ENCODE measurements at places on chromosomes 1 and 21.
A peak's percentile ranks its signal among the peaks of the same experiment; 100 is the strongest.

DNA sequence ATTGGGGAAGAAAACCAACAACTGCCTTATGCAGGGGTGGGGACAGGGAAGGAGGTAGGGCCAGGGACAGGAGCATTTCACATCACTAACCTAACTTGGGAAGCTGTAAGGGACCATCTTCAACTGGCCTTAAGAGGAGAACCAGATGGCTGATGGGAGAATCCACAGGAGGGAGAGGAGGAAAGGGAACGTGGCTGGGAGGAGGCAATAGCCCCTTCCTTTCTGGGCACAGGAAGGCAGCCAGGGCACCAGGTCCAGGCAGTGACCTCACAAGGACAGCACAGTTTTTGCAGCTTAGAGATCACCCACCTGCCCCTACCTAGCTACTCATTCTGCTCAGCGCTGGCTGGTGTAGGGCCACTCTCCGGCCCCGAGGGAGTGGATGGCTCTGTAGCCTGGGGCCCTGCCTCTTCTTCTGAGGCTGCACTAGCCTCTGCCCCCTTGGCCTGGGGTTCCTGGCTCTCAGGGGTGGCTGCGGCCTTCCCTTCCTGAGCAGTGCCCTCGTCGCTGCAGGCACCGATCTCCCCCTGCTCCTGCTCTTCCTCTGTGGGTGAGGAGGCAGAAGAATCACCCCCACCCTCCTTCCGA lies 1.7 kb downstream of the MARCKSL1 start:
- no peak for DNase-seq

DNA sequence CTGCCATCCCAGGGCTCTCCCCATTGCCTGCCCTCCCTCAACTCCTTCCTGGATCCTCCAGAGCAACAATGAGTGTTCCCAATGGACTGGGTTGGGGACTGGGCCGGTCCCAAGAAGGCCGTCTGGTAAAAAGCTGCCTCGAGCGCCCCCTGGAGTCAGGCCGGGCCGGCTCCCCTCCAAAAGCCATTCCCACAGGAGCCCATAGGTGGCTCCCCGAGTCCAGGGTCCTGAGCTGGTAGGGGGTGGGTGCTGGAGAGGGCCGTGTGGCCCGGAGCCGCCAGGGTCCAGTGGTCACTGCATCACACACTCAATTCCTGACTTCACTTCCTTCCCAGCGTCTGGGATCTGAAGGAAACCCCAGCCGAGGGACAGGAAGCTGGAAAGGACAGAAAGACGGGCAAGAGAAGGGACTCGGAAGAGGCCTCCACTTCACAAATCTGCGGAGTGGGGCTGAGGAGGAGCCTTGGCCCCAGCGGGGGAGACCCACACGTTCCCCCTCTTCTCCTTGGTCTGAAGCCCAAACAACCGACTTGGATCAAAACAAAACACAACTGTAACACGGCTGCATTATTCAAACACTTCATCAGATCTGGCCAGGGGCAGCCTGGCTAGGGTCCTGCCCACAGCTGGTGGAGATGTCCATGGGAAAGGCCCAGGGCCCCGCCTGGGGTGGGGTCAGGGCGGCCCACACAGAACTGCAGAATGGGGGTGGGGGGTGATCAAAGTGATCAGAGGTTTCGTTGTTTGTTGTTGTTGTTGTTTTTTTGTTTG lies 10.9 kb upstream of the ALDH4A1 start:
- peak; percentile 74 for DNase-seq

GRCh38 chr1:183585038-183585437 lies 5.2 kb downstream of the NCF2 start:
- no peak for DNase-seq

GRCh38 chr1:108046026-108046425 lies 81.0 kb upstream of the VAV3 start:
- DNase-seq, result no peak

GRCh38 chr1:165114022-165114888 lies 242.3 kb downstream of the LMX1A start:
- no peak for DNase-seq

DNA sequence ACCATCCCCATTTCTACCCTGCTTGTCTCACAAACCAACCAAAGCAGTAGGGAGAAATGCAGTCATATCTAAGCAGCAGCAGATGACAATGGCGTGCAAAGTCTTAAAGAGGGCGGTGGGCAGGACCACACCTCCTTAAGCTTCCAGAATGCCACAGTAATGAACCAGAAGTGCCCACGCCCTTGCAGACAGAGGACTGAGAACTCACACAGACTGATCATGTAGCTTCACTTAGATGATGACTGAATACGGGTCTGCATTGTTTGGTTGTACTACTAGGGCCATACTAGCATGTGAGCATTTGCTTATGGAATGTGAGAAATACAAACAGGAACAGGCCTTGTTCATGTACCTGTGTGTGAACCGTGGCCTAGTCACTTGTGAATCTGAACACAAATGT lies 246.0 kb downstream of the RPS6KC1 start:
- DNase-seq, result no peak

DNA sequence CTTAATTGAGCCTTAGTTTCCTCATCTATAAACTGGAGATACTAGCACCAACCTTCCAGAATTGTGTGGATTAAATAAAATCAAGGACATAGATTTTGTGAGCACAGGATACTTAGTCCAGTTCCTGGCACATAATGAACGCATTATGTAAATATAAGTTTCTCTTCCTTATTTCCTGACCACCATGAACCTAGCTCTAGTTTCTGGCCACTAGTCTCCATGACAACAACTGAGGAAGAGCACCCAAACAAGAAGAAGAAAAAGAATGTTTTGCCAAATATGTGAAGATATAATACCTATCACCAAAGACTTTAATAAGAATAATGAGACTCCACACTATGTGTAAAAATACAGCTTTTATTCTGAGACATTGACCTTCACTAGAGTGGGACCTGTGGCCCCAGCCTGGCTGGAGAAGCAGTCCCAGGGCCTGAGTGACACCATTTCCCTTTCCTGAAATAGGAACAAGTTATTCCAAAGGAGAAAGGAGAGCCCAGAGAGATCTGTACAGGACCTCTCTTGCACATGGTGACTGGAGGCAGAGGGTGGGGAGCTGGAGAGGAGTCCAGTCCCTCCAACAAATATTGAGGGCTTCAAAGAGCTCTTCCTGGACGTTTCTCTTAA lies 940 bp upstream of the USF1 start:
- no peak for DNase-seq

GRCh38 chr1:78280626-78281025 lies 210.1 kb upstream of the PTGFR start:
- DNase-seq, result no peak

DNA sequence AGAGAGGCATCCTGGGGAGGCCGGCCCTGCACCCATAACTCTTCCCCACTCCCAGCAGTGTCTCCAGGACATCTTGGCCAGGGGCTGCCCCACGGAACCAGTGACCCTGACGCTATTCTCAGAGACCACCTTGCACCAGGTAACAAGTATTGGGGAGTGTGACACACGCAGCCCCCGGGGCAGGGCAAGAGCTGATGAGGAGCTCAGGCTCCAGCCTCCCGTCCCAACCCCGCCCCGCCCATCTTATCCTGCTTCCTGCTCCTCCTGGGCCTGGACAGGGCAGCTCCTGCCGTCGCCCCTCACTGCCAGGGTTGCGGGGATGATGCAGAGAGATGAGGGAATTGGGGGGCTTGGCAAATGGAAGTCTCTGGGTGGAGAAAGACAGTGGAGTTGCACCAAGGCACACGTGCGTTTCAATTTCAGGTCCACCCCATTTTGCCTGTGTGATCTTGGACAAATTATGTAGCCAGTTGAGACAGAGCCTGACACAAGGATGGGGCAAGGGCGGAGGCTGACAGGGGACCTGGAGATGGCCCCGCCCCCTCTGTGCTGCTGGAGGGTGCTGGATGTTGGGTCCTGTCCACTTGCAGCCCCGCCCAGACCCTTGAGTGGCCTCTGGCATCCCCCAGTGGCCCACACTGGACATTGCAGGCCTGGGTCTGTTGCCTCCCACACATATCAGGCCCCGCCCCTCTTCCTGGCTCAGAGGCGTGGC lies 10.7 kb downstream of the CLCNKA start:
- DNase-seq, result peak; percentile 30

GRCh38 chr1:223708001-223708359 lies 4.4 kb upstream of the CAPN2 start:
- no peak for DNase-seq

- DNase-seq, result no peak
Observed at GRCh38 chr1:30908696-30909364, at the start of gene SDC3. Gene SDC3, minus strand, starts transcription at chr1:30908758. Its CDS starts 172 bp downstream, at chr1:30908586.

GRCh38 chr21:29888437-29888836 lies 51.4 kb downstream of the GRIK1 start:
- no peak for DNase-seq

- DNase-seq, result no peak
Observed at GRCh38 chr1:199033661-199034060, 394.8 kb downstream of the PTPRC start.

Data from activated CD4-positive, alpha-beta T cell treated with anti-CD3 and anti-CD28 coated beads, Interleukin-2, amount 50 U/mL, for 1 hour (primary cell).